ENCODE measurements at places on chromosomes 4 and X.

GRCh38 chr4:66328803-66329574 is 658.7 kb upstream of the EPHA5 start:
- DNase-seq, result no peak

DNA sequence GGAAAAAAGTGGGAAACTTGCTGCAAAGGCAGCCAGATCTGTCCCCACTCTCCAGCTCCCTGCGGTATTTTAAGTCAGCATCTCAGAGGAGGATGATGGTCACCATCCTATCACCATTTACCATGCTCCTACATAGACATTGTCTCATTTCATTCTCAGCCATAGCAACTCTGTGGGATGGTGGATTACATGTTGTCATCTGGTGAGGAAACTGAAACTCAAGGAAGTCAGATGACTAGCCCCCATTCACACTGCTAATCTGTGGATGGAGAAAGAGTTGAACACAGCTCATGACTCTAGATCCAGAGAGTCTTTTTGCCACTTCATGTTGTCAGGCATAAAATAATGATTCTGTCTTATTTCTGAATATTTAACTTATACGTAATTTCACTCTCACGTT is 323.5 kb downstream of the PTTG2 start:
- no peak for DNase-seq

GRCh38 chr4:102503831-102504786 is 3.0 kb downstream of the NFKB1 start:
- DNase-seq, result no peak

DNA sequence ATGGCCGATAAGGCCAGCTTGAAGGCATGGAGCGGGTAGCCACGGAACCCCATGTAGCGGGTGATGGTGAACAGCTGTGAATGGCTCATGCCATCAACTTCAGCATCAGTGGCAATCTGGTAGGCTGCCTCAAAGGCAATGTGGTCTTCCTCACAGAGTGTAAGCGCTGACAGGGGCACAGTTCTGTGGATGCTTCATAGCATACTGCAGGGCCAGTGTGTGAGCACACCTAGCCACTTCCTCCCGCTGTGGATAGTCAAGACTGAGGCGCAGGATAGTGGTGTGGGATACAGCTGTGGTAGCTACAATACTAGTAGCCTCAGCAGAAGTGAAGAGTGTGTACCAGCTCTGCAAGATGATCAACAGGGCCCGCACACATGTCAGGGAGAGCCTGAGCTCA is 40.5 kb downstream of the C4orf33 start:
- DNase-seq, result no peak

GRCh38 chr4:149790172-149790907 is 25.3 kb downstream of the IQCM start:
- DNase-seq, result no peak

DNA sequence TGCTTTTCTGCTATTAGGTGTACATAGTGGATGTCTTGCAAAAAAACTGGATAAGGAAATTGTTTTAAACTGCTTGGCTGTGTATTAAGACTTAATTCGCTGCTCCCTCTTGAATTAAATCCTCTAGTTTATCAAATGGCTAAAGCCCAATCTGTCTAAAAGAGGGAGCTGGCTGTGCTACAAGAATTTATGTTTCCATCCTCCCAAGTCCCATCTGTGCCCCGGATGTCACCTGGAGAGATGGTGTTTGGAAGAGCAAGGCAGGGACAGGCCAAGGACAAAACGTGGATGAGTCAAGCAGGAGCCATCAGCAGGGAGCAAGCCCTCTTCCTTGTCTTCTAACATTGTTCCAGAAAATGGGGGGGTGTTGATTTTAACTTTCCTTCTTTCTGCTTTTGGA is 171.3 kb upstream of the LCORL start:
- DNase-seq, result no peak

DNA sequence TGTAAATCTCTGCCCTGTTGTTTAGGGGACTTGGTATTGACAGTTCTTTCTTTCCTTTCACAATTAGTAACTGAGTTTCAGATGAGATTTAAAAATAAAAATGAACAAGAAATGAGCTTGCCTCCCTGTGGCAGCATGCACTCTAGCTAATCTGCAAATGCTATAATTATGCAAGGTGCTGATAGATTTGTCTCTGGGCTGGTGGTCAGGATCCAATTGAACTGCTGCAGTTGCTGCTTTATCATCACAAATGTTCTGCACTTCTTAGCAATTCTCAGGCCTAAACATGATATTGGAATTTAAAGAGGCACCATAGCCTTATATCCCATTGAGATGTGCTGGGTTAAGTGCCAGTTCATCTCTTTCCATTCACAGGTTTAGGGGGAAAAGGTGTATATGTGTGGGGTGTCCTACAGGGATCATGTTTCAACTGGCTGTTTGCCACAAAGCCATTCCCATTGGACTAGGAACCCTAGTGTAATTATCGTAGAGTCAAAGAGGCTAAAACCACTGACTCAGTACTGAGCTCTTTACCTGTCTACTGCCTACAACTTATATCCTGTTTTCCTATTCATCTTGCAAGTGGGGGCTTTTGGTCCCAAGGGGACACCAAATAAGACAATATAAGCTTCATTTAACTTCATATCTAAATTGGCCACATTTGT is 260.3 kb upstream of the TEX13A start:
- DNase-seq, result no peak

DNA sequence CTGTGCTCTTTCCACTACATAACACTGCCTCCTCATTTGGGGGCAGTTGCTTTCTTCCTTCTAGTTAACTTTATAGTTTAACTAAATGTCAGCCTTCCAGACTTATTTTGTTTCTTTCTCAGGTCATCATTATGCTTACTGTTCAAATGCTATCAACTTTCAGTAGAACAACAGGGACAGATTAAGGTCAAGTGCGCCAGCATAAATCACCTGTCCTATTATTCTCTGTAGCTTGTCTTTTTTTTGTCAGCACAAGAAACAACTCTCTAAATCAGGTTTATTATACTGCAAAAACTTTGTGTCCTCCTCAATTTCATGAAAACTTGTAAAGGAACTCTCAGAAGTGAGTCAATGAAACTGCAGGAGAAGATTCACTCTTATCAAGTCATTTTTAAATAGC is 19.6 kb downstream of the SPANXA2 start:
- DNase-seq, result no peak

DNA sequence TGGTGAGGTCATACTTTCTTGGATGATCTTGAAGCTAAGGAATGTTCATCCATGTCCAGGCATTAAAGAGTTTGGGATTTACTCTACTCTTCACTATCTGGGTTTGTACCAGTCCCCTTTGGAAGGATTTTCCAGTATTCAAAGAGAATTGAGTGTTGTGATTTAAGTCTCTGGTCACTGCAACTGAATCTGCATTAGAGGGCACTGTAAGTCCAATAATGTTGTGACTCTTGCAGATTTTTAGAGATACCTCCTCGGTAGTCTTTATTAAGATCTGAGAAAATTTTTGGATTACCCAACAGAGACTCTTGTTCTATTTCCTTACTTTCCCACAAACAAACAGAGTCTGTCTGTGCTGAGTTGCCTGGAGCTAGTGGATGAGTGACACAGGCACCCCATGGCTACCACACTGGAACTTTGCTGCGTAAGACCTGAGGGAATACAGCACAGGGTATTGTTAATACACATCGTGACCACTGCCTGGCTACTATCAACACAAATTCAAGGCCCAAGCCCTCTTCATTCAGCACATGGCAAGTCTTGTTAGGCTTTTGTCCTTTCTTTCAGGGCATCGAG is 357.1 kb upstream of the KLHL4 start:
- DNase-seq, result no peak

DNA sequence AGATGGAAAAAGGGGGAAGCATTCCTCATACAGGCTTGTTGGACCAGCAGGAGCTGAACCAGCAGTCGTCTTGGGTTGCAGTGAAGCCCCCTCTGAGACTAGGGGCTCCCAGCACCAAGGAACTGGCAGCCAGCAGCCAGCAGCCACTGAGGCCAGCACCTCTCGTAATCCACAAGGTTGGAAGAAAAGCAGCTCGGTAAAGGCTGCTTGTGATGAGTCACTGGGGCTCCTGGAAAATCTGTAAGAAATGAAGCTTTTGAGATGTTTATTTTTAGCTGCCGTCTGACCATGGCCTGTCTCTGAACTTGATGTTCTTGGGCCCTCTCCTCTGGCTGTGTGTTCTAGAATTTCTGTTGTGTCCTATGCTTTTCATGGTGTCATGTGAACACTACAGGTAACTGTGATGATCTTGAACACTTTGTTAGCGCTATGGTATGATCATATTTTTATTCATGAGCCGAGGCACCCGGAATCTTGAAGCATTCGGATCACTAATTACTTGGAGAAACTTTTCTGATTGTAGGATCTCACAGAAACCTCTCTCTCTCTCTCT is 18.6 kb downstream of the CLCN4 start:
- DNase-seq, result no peak

- no peak for DNase-seq
These were observed 51.0 kb upstream of the MTM1 start for GRCh38 chrX:150517303-150517910.

DNA sequence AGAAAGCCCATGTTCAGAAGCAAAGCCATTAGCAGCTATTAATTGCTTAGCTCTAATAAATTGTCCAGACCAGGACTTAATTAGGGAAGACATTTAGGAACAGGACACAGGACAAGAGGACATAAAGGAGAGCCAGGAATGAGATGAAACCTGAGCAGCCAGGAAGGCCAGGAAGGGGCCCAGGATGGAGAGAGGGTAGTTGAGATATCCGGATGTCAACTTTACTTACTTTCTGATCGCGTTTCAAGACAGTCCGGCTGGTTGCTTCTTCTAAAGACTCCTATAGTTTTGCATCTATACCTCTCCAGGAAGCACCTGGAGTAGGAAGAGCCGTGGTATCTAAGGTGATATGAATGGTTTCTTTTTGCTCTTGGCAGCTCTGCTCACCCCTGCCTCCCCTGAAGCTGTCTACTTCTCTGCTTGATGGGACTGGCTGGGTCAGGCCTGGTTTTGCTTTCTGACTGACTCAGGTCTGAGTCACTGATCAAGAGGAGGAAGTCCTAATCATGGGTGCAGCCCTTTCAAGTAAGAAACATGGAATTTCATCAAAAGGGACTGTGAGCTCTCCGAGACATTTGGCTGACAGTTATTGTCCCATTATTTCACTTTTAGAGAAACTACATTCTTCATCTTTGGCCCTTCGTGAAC is 733.3 kb downstream of the RPA4 start:
- no peak for DNase-seq

- DNase-seq, result no peak
These were observed 374.1 kb upstream of the RASGEF1B start for GRCh38 chr4:81845761-81846160.

DNA sequence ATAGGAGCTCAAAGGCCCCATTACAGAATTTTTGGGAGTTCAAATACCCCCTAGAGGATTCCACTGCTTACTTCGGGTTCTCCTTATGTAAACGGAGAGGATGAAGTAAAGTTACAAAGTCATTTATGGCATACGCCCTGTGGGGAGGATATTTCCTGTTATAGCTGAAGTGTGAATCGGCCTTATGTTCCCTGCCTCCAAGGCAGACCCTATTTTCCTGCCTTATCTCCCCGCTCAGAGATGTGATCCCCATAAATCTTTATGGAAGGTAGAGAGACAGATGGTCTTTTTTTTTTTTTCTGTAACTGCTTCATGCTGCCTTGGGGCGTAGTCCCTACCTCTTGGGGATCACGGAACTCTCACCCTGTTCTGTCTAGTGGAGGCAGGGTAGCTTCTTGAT is 56.0 kb upstream of the DHX15 start:
- DNase-seq, result no peak
